ENCODE measurements at places on chromosomes 16 and 17. TPM values are rescaled to one million over a fixed set of nuclear protein-coding genes. Genes with fewer than 3 reads are reported as not detected.

DNA sequence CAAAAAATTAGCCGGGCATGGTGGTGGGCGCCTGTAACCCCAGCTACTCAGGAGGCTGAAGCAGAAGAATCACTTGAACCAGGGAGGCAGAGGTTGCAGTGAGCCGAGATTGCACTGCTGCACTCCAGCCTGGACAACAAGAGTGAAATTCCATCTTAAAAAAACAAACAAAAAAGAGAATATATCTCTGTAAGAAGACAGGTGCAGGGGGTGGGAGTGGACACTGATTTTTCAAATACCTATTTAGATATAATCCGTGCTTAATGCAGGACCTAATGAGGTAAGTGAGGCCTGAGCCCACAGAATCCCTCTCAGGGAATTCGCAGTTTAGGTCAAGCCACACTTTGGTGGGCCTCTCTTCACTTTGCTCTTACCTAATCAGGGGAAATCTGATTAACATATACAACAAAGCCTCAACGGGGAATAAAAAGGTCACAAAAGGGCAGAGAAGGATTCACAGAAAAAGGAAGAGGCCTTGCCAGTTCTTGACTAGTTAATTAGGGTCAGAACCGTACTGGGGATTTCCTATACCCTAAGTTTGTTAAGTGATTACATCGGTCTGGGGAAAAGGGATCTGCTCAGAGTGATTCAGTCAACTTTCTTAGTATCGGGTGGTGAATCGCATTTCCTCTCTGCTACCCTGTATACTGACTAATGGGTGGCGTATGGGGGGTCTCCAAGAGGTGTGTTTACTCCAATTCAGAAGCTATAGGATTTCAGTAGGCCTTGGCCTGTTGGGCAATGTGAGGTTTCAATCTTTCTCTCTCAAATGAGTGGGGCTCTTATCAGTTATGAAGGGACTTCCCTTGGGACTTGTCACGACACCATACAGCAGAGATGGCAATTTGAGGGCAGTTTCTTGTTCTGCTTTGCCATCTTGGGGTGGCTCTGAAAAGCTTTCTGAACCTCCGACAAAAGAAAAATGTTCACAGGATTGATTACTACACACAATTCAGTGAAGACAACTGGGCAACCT lies 1.9 kb upstream of the NFAT5 start:
- peak; percentile 71 for DNase-seq

TM4SF5 gene
- not detected for total RNA-seq

- no peak for DNase-seq
These were observed 14.2 kb downstream of the ATP6V0A1 start for GRCh38 chr17:42472709-42473521.

DNA sequence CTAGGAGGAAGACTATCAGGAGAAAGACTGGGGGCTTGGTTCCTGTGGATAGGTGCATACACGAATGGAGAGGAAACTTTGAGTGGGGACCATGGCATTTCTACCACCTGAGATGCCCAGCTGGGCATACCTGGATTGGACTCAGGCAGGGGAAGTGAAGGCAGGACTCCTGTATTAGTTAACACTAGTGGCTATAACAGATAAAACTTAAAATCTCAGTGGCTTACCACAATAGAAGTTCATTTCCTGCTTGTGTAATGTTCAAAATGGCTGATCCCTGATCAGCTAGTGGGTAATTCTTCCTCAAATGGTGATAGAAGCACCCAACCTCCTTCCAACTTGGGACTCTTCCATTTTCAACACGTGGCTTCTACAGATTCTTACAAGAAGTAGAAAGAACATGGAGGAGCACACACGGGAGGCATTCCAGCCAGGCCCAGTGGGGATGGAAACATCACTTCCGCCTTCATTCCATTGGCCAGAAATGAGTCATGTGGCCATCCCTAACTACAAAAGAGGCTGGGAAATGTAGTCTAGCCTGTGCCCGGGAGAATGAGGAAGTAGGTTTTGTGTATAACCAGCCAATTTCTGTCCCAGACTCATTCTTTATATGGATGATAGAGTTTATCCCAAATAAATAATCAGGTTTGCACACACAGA lies 112.1 kb downstream of the UTP18 start:
- DNase-seq: peak; percentile 16

GRCh38 chr17:82327289-82327688 lies 6.3 kb downstream of the SECTM1 start:
- no peak for DNase-seq

DNA sequence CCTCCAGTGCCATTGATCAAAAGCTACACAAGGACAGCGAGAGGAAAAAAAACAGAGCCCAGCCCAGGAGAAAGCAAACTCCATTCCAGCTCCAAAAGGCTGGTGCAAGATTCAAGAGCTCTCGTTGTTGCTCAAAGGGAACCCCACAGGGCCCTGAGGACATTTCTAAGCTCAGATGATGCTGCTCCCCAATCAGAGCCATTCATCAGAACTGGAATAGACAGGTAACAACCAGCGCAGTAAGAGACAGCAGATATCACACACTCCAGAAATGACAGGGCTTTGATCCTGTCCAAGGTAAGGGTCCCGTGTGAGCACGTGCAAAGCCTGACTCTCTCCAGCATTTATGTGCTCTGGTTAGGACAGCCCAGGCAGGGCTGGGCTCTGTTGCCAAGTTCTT lies 20.1 kb downstream of the PMP22 start:
- no peak for DNase-seq

KIAA0753 gene
- total RNA-seq: 34.1 TPM

DNA sequence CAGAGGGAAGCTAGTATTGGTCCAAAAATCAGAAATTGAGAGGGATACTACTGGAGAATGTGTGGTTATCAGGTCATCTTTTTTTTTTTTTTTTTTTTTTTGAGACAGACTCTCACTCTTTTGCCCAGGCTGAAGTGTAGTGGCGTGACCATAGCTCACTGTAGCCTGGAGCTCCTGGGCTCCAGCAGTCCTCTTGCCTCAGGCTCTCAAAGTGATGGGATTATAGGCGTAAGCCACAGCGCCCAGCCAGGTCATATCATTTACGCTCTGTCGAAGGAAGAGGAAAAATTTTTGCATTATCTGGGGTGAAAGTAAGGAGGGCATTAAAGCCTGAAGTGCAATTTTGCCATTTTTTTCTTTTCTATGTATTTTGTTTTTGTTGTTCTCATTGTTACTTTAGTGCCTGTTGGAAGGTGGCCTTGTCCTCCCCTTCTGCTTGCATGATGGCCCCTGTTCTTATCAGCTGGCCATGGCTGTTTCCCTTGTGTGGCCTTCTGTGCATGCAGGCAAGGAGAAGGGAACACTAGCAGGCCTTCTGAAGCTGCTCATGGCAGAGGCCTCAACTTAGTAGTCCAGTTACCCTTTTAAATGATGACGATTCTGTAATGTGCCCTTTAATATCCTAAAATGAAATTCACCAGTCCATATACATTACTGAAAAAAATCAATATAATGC lies 118.3 kb downstream of the SPECC1 start:
- DNase-seq: no peak

DNA sequence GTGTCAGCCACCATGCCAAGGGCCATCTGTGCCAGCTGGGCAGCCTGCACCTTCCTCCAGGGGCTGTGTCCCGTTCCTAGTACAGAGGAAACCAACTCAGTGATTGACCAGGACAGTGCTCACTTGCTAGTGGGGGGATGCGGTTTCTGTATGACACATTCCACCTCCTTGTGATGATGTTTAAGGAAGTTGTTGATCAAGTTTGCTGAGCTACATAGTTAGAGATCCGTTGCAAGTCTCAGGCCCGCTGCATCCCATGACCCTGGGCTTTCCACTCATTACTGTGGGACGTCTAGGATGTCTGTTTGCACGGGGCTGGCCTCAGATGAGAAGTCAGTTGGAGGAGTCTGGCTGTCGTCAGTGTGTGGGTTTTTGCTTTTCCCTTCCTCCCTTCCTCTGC lies 33.6 kb downstream of the RNF213 start:
- DNase-seq: no peak

DHX40 gene
- total RNA-seq: 38.9 TPM

NHERF2 gene
- 104 TPM for total RNA-seq

GRCh38 chr17:72264682-72265405 lies 144.0 kb downstream of the SOX9 start:
- DNase-seq: no peak

DNA sequence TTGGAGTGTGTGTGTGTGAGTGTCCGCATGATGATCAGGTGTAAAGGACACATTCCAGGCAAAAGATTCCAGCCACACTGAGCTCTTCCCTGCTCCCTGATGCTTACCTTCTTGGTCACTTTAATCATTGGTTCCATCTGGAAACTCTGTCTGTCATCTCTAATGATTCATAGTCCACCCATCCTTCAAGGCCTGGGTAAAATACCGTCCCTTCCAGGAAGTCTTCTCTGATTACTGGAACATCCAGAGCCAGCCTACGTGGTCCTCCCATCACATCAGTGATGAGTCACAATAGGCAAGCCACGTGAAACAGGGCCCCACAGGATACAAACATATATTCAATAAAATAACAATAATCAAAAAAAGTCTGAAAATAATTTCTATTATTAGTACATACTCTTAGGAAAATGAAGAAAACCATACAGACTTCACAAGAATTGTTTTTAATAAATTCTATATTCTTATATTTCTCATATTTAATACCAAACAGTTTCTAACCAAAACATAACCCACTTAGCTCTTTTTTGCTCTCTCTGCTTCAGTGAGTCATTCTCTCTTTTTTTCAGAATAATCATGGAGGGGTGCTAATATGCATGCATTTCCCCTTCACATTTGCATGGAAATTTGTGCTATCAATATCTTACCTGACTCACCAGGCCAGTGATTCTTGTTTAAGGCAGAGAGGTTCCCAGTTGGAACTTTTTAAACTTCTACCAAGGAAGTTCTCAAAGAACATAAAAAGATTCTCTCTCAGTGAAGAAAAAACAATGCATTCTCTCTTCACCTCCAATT lies 263.2 kb downstream of the TOX3 start:
- DNase-seq: no peak

- DNase-seq: no peak
These were observed 11.2 kb downstream of the COL1A1 start for GRCh38 chr17:50190293-50190602.

- no peak for DNase-seq
These were observed 29.1 kb downstream of the PPM1D start for GRCh38 chr17:60629120-60629519.

DNA sequence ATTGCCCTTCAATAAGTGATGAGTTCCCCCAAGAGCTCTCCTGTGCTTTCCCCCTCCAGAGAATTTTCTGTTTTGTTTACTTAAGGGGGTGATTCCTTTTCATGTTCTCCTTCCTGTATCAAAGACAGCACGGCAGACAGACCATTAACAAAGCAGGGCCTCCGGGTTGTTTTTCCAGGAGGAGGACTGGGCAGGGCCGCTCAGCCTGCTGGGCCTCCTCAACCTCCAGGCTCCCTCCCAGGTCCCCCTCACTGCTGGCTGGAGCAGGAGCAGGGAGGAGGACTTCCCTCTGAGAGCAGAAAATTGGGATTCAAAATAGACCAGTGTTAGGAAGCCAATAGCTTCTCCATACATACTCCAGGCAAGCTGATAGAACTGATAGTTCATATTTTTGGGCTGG lies 20.4 kb downstream of the SDK2 start:
- DNase-seq: no peak
